ENCODE measurements at places on chromosomes 5 and 9.

- DNase-seq = no peak
These were observed 39.8 kb downstream of the POLK start for GRCh38 chr5:75551471-75551870.

DNA sequence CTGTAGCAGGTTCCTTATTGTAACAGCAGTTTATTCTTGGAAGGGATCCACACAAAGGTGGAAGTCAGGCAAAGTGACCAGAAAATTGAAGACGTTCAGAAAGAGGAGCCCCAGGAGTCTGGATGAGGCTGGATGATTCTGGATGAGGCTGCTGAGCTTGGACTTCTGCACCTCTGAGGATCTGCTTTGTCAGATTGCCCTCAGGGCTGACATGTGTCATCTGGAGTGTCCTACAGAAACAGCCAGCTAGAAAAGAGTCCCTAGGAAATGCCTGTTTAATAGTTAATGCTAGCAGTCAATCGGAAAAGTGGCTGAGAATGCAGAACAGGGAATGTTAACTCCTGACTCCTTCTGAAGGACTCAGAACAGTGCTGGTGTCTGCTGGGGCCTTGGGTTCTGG is 236.4 kb downstream of the LRRC70 start:
- no peak for DNase-seq

- DNase-seq = no peak
These were observed 99.3 kb upstream of the NIPBL start for GRCh38 chr5:36777105-36777757.

- no peak for DNase-seq
These were observed 62.6 kb downstream of the ANGPTL2 start for GRCh38 chr9:127059765-127060361.

GRCh38 chr5:37847978-37848425 is 8.2 kb upstream of the GDNF start:
- DNase-seq = no peak

Data from stimulated activated CD4-positive, alpha-beta T cell treated with anti-CD3 and anti-CD28 coated beads, TNF-alpha, amount 100 ng/mL, for 1 hour (primary cell).